ENCODE measurements at places on chromosomes 12 and 14.
A peak's percentile ranks its signal among the peaks of the same experiment; 100 is the strongest.

- DNase-seq, result peak; percentile 49
These were observed 125.6 kb upstream of the RTL1 start for GRCh38 chr14:101028971-101029667.

DNA sequence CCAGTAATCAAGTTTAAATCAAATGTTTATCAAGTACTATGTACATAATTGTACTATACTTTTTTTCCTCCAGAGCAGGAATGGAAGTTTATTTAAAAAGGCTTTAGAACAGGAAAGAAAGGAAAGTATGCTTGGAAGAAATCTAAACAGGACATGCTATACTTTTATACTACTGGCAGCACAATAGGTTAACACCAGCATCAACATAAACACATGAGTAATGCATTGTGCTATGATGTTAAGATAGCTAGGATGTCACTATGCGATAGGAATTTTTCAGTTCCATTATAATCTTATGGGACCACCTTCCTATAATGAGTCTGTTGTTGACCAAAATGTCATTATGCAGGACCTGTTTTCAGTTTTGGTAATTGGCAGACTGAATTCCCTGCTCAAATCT, 41.5 kb upstream of the ANKS1B start:
- no peak for DNase-seq

GRCh38 chr12:63079791-63080502, 71.1 kb downstream of the AVPR1A start:
- no peak for DNase-seq

DNA sequence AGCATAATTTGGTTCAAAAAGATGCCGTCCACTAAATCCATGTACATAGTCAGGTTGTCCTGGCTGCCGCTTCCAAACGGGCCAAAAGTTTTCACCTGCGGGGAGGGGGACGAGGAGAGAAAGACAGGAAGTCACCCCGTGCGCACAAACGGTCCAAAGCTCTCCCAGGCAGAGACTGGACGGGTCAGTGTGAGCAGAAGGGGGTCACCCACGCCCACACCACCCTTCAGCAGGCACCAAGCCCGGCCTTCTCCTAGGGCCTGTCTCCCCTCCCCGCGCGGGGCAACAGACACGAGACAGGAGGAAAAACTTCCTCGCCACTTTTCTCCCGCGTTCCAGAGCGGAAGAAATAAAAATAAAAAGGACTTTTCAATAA, 888 bp downstream of the CCDC88C start:
- DNase-seq, result no peak

DNA sequence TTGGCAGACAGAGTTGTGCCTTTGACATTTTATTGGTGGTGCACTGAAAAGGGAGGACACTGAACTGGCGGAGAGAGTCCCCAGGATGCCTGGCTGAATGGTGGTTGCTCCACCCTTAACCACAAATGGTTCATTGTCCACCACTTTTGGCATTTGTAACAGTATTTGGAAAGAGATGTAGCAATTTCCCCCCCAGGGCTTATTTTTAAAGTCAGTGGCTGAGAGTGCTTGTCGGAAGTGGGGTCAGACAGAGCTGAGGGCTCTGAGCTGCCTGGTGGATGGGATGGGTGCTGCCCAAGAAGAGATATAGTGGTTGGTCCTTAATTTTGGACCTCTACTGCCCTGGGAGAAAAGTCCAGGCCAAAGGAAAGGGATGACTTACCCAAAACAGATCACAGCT, 31.5 kb upstream of the FGF6 start:
- no peak for DNase-seq

DNA sequence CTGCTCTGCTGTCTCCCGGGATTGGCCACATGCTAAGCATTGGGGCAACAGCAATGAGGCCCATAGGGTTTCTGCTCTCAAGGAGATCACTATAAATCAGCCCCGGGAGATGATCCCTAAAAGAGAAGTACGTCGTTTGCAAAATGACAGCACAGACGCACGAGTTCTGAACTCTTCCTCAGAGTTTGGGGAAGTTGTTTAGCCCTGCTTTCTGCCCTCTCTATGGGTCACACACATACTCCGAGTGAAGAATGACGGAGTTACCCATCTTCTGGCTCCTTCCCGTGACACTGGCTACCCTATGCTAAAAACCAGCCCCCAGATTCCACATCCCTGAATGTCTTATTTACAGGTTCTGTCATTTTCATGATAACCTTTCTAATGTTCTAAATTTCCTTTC, 258.0 kb upstream of the PLEKHG7 start:
- DNase-seq, result no peak

DNA sequence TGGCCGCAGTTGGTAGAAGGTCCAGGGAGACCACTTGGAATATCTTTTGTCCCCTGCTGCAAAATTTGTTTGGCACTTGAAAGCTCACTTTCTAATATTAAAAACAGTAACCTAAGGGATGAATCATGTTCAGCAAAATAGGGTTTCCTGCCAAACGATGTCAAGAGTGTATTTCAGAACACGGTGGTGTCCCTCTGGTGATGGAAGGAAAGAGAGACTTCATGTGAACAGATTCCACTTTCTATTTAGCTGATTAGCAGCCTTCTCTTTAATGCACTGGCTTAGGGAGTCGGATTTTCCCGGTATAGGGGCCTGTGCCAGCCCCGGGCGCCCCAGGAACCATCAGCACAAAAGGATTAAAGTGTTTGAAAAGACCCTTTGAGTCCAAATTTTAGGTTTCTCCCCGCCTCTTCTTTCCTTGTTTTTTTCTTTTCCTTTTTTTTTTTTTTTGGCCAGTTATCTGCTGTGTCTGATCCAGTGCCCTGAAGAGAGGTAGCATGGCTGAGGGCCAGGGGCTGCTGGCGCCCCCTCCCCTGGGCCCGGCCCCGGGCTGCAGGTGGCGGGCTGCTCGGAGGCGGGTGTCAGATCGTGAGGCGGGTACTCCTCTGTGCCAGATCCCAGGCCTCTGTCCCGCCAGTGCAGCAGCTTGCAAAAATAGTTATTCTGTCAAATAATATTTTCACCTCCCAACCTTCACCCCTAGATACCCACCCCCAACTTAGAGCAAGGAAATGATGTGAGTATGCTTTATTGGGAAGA, 88.3 kb downstream of the TESC start:
- no peak for DNase-seq

GRCh38 chr14:23115039-23115731, 3.9 kb downstream of the CEBPE start:
- DNase-seq, result no peak

GRCh38 chr12:82964446-82964845, 277.7 kb downstream of the TMTC2 start:
- no peak for DNase-seq

Data from chondrocyte (in vitro differentiated cells).